ENCODE measurements at places on chromosomes 2 and 18.

DNA sequence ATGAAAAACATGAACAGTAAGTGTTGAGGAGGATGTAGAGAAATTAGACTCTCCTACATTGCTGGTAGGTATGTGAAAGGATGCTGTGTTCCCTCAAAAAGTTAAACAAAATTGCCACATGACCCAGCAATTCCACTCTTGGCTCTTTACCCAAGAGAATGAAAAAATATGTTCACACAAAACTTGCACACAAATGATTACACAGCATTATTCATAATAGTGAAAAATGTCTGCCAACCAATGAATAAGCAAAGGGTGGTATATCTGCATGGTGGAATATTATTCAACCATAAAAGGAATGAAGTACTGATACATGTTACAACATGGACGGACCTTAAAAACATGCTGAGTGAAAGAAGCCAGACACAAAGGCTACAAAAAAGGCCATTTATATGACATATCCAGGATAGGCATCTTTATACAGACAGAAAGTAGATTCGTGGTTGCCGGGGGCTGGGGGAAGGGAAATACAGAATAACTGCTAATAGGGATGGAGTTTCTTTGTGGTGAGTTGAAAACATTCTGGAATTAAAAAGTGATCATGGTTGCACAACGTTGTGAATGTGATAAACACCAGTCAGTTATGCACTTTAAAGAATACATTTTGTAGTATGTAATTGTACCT lies 85.4 kb upstream of the MYO3B start:
- DNase-seq: no peak

- no peak for DNase-seq
These were observed 78.3 kb downstream of the KCMF1 start for GRCh38 chr2:85049236-85049635.

DNA sequence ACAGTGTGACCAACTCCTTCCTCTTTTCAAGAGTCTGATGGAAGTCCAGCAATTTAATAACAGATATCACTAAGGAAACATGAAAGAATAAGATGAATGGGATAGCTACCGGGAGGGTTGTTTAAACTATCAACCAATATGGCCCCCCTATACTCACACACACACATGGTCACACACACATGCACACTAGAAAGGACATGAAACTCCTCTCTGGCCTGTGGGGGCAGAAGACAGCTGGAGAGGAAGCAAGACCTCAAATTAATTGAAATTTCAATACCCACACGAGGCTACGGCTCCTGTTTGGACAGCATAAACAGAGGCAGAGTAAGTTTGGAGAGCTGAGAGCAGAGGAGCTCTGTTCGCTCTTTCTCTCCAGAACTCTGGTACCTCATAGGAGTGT lies 34.7 kb upstream of the REEP1 start:
- no peak for DNase-seq

GRCh38 chr2:32135409-32135808 lies 30.3 kb upstream of the SLC30A6 start:
- no peak for DNase-seq

GRCh38 chr2:58237741-58238140 lies 3.4 kb downstream of the FANCL start:
- DNase-seq: no peak

GRCh38 chr2:79711098-79711497 lies 198.2 kb downstream of the CTNNA2 start:
- DNase-seq: no peak

- no peak for DNase-seq
These were observed 458.5 kb upstream of the ACVR2A start for GRCh38 chr2:147386284-147386683.

GRCh38 chr2:218223046-218223445 lies 6.1 kb downstream of the ARPC2 start:
- no peak for DNase-seq

DNA sequence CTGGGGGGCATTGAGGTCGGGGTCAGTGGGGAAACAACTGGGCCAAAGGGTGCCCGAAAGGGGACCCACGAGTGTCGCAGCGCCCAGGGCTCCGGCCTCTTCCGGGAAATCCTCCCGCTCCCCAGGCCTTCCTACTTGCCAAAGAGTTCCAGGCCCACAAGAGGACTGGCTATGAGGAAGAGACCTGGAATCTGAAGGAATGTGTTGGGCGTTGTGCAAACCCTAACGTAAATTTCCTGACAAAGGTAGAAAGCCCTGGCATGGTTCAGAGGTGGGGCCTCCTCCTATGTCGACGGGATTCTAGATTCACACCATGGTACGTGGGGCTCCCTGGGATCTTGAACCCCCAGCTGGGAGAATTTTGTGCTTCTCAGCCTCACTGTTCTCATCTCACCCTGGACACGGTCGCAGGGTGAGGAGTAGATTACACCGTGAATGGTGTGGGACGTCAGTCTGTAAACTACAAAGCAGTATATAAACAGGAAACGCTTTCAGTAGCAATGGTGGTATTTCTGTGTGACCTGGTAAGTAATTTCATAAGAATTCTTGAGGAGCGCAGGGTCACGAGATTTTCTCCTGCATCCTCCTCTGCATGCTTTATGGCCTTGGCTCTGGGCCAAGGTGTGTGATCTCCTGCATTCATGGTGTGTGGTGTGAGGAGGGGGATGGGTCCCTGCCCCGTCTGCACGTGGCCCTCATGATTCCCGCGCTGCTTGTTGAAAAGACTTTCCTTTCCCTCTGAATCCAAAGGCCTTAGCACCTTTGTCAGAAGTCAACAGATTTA lies 868 bp downstream of the HSBP1L1 start:
- no peak for DNase-seq

DNA sequence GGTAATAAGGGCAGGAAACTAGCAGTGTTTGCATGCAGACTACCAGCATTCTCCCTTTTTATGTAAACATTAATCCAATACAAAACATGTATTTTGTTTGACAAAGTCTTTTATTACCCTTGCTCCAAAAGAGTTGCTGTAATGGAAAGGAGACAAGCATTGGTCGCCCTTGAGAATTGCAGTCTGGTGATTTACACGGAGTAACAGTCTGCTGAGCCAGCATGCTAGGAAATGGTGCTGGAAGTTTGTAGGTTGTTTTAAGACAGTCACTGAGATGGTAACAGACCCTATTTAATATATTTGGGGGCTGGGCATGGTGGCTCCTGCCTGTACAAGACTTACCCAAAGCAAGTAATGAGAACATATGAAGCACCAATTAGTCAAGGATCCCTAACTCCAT lies 2.8 kb upstream of the PRKCE start:
- DNase-seq: no peak

DNA sequence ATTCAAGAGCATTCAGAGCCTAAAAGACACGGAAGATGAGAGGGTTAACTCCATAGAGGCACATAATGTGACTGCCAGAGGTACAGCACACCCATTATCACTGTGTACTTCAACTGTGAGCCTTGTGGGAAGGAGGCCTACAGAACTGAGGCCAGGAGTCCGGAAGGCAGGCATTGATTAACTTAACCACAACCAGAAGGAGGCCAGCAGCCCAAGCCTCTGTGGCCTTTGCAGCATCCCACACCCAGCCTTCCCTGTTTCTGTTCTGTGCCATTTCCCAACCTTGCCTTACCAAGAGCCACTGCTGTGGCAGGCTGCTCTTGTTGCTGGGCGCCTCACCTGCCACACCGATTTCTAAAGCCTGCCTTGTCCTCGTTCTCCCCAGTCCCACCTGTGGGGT lies 27.2 kb downstream of the SIGLEC15 start:
- no peak for DNase-seq

DNA sequence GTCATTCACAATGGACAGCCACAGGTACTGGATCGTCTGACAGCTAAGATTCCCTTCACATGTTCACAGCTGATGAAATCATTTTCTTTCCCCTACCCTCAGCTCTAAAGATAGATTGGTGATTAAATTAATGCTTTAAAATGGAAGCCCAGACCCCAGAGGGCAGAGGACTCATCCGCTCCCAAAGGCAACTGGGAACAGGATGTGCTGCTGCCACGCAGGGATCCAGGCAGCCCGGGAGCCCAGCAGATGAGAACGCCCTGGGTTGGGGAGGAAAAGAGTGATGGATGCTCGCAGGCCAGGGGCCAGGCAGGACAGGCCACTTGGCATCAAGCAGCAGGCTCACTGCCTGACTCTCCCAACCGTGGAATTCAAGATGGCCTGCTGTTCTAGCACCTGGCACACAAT lies 41.3 kb downstream of the HDHD2 start:
- DNase-seq: no peak

GRCh38 chr2:12923907-12924610 lies 207.3 kb downstream of the TRIB2 start:
- DNase-seq: no peak

GRCh38 chr2:125559186-125559585 lies 1096.8 kb upstream of the GYPC start:
- no peak for DNase-seq

DNA sequence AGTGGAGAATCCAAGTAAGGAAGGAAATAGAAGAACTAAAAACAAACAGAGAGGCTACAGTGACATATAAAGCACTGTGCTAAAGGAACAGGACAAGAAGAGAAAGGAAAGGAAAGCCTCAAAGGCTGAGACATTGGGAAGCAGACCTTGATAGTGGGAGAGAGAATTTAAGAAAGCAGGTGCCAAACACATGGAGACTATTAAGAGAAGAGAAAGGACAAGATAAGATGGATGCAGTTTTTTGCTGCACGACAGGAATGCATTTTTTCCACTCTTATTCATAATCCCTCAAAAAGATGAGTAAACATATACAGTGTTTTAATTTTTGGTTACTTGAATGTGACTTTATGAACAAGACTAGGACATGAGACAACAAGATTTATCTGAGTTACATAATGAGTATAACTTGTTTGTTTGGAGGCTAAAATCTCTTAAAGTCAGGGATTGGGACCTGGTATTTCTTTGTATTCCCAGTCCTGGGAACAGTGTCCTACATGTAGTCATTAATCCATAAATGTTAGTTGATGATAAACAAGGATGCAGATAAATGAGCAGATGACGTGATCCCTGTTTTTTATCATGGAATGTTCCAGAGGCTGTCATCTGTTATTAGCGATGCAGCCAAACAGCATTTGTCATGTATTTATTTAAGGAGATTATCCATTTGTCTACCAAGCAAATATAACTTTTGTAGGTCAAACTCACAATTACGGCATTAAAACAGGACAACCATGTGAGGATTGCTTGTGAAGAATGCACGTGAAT lies 141.7 kb downstream of the DNER start:
- no peak for DNase-seq

DNA sequence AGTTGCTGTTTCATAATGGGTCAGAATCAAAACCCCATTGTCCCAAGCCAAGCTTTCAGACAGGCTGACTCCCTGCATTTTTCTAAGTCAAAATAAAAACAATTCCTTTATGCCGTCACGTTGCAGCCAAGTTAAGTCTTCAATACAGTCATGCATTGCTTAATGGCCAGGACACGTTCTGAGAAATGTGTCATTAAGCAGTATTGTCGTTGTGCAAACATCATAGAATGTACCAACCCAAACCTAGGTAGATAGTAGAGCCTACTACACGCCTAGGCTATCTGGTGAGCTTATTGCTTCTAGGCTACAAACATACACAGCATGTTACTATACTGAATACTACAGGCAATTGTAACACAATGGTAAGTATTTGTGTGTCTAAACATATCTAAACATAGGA lies 160.4 kb upstream of the FOSL2 start:
- DNase-seq: no peak

DNA sequence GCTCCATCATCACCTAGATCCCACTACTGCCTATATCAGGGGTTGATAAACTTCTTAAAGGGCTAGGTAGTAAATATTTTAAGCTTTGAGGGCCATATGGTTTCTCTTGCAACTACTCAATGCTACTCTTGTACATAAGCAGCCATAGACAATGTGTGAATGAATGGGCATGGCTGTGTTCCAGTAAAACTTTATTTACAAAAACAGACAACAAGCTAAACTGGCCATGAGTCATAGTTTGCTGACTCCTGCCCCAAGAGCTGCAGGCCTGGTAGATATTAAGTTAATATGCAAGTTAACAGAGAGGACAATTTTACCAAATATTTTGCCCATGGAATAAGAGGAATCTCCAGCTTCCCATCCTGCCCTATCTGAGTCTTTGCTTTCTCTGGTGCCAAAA lies 29.8 kb upstream of the MYO3B start:
- no peak for DNase-seq

DNA sequence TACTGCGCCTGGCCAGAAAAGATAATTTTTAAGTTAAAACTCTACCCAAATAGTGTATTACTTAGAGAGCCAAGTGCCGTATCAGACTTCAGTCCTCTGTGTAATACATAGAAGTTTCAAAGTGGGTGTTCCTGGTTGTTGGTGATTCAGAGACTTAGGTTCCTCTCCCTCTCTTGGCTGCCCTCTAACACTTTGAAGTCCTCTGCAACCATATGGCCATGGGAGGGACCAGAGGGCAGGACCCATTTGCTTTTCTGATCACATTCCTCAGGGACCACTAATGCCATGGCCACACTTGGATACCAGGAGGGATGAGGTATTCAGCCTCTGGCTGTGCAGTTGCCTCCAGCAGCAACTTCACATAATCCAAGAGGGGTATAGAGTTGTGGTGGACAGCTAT lies 131.5 kb downstream of the CAPN13 start:
- DNase-seq: no peak

GRCh38 chr2:42755191-42755880 lies 8.6 kb downstream of the OXER1 start:
- DNase-seq: no peak

GRCh38 chr2:4091869-4092268 lies 388.5 kb downstream of the DCDC2C start:
- no peak for DNase-seq

GRCh38 chr2:8357738-8358518 lies 323.9 kb upstream of the ID2 start:
- no peak for DNase-seq

DNA sequence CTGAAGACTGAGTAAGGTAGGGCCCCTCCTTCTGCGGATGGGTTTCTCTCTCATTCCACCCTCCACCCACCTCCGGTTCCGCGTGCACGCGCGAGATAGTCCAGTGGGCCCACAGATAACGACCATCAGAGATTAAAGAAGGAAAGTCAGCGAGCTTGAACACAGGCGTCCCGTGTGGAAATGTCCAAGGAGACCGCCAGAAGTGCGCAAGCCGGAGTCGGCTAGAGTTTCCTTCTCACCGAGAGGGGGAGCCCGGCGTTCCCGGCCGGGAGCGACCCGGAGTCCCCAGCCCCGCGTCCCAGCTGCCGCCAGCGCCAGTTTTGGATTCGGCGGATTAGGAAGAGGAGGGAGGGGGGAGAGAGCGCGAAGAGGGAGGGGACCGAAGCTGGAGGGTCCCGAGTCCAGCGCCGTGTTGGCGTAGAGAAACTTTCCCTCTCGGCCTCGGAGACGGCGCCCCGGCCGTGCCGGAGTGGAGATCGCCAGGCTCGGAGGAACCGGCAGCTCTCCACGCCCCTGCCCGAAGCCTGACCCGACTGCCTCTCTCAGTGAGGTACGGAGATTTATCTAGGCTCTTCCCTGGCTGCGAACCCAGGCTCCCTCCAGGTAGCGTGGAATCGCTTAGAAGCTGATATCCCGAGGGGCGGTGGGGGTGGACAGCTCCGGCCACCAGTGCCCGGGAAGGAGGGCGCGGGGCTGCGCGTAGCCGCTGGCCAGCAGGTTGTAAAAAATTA lies at the start of gene GULP1:
Gene GULP1, plus strand, starts transcription at position 258 of the 731 bp plus-strand sequence. CDS start 185,829 bp downstream, outside the sequence.
- no peak for DNase-seq
